SK-N-SH (cell line): ENCODE measurements at places on chromosomes 16 and 17.

DNA sequence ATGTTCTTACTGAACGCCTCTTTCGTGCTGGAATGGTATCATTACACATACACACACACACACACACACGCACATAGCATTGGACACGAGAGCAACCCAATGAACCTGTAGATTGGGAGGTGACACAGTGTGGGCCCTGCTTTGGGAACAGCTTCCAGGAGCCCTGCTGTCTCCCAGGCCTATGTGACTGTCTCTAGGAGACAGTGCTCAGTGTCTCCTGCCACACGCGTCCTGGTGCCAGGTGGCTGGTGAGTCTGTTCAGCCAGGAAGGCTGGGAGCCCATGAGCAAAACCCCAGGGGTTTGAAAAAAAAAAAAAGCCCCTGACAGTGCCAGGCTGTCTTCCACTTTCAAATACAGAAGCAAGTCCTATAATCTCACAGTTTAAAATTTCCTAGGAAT, 2.4 kb upstream of the SPOP start:
- no peak for DNase-seq

- peak; percentile 79 for DNase-seq
Measured at GRCh38 chr17:73759734-73760438, 115.6 kb upstream of the SDK2 start.

DNA sequence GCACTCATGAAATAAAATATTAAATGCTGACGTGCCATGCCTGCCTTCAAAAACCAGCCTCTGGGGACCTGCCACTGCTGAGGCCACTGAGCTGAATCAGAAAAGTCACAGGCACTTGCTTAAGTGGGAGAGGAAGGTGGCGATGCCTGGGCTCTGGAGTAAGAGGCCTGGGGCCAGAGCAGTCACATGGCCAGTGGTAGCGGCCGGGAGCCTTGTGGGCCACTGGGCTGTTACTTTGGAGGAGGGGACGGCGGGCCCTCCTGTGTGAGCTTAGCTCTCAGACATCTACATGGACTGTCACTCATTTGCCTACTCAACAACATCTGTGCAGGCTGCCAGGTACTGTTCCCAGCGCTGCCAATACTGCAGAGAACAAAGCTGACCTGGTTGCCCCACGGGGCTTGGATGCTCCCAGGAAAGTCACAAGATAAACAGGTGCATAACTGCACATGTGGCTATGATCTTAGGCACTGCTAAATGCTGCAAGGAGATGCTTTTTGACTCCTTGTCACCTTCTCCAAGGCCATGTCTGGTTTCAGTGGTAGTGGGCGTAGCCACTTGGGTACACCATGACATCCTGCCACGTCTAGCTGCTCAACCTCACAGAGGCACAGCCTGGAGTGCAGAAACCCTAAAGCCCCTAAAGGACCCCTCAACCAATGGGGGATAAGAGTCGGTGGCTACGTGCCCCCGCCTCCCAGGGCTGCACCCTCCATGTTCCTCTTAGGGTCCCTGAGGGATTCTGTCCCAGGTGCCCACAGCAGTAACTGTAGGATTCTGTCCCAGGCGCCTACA, 11.6 kb downstream of the COTL1 start:
- DNase-seq: no peak

DNA sequence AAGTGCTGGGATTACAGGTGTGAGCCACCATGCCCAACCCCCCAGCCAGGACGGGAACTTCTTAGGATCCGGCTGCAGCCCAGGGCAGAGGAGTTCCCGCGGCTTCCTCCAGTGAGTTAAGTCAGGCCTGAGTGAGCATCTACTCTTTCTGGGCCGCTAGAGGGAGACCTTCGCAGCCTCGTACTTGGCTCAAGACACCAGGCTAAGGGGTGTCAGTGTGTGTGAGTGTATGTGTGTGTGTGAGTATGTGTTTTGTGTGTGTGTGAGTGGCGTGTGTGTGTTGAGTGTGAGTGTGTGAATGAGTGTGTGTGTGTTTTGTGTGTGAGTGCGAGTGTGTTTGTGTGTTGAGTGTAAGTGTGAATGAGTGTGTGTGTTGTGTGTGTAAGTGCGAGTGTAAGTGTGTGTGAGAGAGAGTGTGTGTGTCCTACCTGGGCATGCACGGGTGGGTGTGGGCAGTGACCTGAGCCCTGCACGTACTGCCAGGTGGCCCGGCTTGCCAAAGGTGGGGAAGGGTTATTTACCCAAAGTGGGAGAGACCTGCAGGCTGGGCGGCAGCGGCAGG, 58.5 kb downstream of the TMEM235 start:
- DNase-seq: peak; percentile 89

DNA sequence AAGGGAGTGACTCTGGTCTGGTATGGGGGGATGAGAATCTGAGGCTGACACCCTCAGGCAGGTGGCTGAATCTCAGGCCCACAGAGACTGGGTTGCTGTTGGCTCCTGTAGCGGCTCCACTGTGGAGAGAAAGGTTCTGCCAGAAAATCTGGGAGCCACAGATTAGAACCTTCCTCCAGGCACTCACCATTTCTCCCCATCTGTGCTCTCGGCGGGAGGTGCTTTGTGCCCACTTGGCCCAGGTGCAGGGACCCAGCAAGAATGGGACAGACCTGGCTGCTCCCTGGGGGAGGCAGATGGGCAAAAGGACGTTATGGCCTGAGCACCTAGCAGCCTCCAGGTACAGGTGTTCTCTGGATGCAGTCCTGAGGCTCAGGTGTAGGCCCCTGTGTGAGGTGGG, 20.1 kb downstream of the RAB11FIP3 start:
- DNase-seq: no peak

DNA sequence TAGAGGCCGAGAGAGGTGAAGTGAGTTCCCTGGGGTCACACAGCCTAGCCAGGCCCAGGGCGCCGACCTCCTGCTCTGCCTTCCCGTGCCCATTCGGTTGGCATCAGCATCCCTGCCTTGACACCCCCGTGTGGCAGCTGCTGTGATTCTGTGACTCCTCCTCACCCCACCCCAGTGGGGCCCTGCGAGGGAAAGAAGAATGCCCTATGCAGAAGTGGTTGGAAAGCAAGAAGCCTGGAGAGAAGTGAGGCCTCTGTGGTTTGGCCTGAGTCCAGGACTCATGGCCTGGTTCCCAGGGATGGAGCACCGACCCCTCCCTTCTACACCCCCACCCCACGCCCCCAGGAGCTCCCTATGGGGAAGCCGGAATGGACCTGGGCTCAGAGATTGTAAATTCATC, 296.2 kb downstream of the SEC14L1 start:
- peak; percentile 71 for DNase-seq

- no peak for DNase-seq
Measured at GRCh38 chr17:35723735-35724134, 7.7 kb upstream of the RASL10B start.

GRCh38 chr17:2170023-2170422, 115.1 kb downstream of the HIC1 start:
- DNase-seq: no peak

- no peak for DNase-seq
Measured at GRCh38 chr17:53149316-53149715, 673.4 kb upstream of the KIF2B start.

- no peak for DNase-seq
Measured at GRCh38 chr17:2634361-2634960, 41.0 kb downstream of the PAFAH1B1 start.

- DNase-seq: no peak
Measured at GRCh38 chr17:67074781-67075180, 30.4 kb downstream of the CACNG1 start.

DNA sequence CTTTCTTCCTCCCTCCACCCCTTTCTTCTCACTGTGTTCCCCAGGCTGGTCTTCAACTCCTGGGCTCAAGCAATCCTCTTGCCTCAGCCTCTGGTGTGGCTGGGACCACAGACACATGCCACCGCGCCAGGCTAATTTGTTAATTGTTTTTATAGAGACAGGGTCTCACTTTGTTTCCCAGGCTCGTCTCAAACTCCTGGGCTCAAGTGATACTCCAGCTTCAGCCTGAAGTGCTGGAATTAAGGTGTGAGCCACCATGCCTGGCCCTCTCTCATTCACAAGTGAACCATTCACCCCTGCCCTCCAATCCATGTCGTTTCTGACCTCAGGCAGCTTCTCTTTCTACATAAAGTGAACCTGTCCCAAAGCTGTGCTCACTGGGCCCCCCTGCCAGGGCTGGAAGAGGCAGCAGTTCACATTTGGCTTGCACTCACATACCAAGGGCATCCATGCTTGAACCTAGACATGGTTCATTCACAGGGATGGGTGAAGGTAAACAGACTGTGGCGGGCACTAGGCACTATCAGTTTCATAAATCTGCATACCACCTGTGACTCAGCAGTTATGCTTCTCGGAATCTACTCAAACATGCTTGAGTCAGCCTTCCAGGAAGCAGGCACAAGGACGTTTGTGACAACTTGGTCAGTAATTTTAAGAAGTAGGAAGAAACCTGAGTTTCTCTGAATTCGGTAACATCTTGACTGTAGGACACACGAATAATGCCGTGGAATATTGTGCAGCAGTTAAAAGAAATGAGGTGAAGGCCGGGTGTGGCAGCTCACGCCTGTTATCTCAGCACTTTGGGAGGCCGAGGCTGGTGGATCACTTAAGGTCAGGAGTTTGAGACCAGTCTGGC, 6.0 kb upstream of the RNF213 start:
- peak; percentile 41 for DNase-seq

DNA sequence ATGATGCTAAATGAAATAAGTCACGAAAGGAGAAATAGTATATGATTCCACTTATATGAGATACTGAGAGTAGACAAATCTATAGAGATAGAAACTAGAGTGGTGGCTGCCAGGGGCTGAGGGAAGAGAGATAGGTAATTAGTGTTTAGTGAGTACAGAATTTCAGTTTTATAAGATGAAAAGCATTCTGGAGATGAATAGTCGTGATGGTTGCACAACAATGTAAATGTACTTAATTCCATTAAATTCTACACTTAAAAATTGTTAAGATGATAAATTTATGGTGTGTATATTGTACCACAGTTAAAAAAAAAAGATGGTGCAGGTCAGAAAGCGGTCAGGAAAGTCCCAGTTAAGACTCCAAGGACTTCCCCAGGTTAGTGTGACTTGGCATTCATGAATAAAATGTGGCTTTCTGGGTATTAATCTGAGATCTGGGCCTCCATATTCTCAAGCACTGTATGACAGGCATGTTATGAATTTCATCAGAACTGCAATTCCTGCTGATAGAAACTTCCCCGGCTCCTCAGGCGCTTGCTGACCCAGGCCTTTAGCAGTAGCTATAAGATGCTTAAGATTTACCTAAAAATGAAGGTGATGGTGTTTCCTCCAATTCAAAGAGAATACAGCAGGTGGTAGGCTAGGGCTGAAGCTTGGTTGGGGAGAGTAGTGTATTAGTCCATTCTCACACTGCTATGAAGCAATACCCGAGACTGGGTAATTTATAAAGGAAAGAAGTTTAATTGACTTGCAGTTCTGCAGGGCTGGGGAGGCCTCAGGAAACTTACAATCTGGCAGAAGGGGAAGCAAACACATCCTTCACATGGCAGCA, 115.3 kb upstream of the SOX9 start:
- DNase-seq: no peak

- peak; percentile 91 for DNase-seq
Measured at GRCh38 chr17:38752308-38753070, at the start of gene PSMB3. PSMB3 (plus strand) TSS chr17:38752741; CDS start chr17:38752827, 86 bp downstream.

DNA sequence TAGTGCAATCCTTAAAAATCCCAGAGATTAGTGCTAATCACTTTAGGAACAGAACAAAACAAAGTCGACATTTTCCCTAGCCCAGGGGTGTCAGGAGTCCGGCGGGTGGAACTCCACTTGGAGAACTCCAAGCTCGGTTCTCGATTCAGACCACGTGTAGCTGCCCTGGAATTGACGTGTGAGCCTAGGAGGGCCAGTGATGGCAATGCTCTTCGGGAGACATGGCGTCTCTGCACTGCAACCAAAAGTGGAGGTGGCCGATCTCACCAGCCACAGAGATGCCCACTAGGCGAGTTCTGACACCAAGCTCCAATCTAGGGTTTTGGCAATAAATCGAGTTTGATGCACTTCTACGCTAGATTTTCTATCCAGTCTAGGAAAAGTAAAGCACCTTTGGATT, 17.6 kb downstream of the MAP1LC3B start:
- DNase-seq: no peak

DNA sequence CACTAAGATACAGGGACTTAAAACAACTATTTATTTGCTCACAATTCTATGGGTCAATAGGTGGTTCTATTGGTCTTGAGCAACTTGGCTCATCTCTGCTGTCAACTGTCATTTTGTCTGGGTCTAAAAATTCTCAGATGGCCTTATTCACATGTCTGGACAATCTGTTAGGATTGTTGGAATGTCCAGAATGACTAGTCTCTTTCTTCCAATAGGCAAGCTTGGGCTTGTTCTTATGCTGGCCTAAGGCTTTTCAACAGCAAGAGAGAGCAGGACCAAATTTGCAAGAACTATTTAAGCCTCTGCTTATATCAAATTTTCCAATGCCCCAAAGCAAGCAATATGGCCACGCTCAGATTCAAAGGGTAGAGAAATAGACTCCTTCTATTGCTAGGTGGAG, 240.9 kb downstream of the KIF2B start:
- no peak for DNase-seq

GRCh38 chr17:4931963-4932362, at the start of gene GP1BA:
GP1BA (plus strand) TSS chr17:4932277; CDS start chr17:4932605, 328 bp downstream.
- no peak for DNase-seq

DNA sequence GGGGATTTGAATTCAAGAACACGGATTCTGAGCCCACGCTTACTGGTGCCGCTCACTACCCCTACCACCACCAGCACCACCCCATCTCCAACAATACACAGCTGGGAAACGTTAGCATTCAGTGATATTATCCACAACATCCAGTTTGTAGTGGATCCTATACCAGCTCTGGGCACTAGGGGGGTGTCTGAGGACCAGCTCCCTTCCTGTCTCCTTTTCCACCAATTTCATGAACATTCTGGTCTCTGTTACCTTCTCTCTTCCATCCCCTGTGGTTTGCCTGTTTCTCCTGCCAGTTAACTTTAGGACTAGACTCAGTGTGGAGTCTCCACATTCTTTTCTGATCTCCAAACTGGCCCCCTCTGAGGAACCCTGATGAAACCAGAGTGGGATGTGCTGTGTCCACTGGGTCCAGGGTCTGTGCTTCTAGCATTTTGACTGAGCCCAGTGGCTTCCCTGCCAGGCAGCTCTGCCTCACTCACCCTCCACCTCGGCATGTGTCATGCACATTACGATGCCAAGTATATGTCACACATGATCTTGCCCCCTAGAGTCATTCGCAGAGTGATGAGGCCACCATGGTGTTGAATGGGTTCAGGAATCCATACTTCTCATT, 187.0 kb upstream of the CDH13 start:
- peak; percentile 60 for DNase-seq

GRCh38 chr16:11498683-11499082, 88.0 kb downstream of the LITAF start:
- no peak for DNase-seq

DNA sequence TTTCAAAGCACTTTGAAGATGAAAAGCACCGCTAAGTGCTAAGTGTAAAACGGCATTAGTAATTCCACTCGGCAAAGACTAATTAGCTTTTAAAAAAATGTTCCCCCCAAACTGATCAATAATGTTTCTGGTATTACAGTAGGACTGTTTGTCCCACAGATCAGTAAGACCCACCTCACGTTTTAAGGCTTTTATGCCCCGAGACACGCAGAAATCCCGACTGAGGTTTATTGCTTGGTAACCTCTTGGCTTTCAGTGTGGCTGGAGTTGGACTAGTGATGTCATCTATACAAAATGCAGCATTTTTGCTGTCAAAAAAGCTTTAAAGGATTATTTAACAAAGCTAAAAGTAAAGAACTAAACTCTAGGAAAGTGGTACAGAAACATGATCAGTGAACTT, 414.6 kb upstream of the PSMD7 start:
- DNase-seq: no peak

GRCh38 chr17:22266231-22266630, 573.9 kb downstream of the KCNJ18 start:
- DNase-seq: peak; percentile 71
